Stimulated activated CD8-positive, alpha-beta memory T cell treated with anti-CD3 and anti-CD28 coated beads, Interleukin-12 subunit alpha, Interleukin-12 subunit beta, amount 100 ng/mL, for 1 hour (primary cell): ENCODE measurements at places on chromosomes 6 and 20.

DNA sequence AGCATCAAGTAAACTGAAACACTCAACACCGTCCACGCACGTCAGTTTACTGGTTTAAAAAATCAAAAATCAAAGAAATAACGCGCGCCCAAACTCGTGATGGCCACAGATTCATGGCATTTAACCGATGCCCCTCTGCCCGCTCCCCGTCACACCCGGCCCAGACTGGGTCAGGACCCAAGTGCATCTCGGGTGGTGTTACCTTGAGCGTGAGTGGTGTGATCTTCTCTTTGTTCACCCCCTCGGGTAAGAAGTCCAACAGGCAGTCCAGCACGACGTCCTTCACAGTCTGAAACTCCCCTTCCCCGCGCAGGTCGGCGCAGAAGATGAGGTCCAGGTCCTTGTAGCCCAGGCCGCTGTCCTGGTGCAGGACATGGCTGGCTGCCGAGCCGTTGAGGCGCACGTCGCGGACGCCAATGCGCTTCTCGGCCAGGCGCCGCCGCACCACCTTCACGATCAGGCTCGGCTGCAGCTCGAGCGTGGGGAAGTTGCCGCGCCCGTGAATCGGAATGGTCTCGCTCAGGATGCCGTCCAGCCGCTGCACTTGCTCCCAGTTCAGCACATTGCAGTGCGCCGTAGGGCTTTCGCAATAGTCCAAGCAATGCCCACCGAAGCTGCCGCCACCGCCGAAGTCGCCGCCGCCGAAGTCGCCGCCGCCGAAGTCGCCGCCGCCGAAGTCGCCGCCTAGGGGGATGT is 945 bp downstream of the TENT5A start:
- DNase-seq, result no peak

DNA sequence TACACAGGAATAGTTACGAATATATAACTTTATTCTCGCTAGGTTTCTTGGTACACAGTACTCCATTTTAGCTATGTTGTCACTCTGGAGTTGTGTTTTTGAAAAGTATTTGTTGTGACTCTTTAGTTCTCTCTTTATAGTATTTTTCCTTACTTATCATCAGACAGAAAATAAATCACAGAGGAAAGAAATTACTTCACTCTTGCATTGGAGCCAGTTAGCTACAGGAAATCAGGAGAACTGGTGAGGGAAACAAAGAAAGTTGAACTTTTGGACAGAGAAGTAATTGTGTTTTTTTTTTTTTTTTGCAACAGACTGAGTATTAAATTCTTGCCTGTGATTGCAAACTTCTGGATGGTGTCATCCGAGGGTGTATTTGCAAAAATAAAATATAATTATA is 33.9 kb downstream of the DSE start:
- no peak for DNase-seq

GRCh38 chr6:146594495-146594894 is 4.3 kb upstream of the ADGB start:
- no peak for DNase-seq

DNA sequence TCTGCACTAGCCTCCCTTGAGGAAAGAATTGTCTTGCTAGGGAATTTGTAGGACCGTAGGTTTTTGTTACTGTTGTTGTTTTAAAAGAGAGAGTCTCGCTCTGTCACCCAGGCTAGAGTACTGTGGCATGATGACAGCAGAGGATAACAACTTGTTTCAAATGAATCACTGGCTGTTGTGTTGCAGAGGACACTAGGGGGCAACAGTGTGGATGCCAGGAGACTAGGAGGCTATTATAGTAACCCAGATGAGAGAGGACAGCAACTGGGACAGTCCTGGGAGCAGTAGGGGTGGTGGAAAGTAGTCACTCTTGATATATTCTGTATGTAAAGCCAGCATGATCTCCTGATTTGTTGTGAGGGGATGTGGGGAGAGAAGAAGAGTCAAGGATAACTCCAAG is 41.8 kb upstream of the LAMA4 start:
- no peak for DNase-seq

DNA sequence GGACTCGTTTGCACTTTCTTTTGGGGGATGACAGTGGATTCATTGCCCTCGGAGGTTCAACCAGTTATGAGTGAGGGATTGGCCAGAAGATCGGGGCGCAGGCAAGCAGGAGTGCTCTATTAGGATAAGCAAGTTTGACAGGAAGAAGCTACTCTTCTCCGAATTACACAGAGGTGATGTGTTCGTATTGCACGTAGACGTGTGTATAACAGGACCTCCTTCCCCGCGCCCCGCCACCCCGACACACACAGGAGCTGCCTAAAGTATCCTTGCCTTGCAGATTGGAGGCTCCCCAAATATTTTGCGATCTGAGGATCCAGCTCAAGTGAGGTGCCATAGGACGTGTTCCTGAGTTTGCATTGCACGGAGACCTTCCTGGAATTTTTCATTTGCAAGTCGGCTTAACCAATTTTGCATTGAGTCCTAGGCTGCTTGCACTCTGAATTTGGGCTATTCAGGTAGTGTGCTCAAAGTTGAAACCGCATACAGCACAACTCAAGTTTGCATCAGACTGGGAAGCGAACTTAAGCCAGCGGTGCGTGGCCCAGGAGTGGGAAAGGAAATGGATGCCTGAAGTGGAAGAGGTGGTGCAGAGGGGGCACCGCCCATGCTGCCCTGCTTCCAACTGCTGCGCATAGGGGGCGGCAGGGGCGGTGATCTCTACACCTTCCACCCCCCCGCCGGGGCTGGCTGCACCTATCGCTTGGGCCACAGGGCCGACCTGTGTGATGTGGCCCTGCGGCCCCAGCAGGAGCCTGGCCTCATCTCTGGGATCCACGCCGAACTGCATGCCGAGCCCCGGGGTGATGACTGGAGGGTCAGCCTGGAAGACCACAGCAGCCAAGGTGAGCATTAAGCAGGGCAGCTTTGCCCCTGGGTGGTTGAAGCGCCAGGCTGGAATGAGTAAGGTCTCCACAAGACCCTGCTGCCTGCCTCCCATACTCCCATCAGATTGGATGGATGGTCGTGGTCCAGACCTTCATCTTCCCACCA is 770 bp downstream of the TCF19 start:
- no peak for DNase-seq

DNA sequence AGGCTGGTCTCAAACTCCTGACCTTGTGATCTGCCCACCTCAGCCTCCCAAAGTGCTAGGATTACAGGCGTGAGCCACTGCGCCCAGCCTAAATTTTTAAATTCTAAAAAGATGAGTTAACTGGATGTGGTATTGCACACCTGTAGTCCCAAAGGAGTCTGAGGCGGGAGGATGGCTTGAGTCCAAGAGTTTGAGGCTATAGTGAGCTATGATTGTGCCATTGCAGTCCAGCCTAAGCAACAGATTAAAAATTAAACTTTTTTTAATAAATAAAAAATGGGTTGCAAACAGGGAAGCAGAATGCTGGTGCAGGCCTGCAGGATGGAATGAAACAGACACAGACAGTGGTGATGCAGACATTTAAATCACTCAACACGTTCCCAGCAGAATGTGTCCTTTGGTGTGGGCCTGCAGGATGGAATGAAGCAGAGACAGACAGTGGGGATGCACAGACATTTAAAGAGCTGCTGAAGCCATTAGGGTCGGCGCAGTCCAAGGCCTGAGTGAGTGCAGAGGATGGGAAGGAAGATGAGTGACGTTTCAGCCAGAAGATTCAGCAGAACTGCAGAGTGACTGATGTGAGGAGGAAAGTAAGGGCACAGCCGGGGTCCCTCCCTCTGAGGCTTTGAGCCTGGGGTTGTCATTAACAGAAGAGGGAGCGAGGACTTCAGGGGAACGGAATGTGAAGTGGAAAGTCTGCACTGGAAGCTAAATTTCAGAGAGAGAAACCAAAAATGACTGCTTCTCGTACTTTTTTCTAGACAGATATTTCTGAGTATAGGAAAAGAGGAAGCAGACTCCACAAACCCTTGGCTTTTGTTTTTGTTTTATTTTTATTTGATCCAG is 117.5 kb downstream of the RIN2 start:
- no peak for DNase-seq

GRCh38 chr6:107056796-107057195 is 28.8 kb downstream of the MTRES1 start:
- no peak for DNase-seq

GRCh38 chr6:135983718-135984343 is 132.3 kb downstream of the PDE7B start:
- no peak for DNase-seq

DNA sequence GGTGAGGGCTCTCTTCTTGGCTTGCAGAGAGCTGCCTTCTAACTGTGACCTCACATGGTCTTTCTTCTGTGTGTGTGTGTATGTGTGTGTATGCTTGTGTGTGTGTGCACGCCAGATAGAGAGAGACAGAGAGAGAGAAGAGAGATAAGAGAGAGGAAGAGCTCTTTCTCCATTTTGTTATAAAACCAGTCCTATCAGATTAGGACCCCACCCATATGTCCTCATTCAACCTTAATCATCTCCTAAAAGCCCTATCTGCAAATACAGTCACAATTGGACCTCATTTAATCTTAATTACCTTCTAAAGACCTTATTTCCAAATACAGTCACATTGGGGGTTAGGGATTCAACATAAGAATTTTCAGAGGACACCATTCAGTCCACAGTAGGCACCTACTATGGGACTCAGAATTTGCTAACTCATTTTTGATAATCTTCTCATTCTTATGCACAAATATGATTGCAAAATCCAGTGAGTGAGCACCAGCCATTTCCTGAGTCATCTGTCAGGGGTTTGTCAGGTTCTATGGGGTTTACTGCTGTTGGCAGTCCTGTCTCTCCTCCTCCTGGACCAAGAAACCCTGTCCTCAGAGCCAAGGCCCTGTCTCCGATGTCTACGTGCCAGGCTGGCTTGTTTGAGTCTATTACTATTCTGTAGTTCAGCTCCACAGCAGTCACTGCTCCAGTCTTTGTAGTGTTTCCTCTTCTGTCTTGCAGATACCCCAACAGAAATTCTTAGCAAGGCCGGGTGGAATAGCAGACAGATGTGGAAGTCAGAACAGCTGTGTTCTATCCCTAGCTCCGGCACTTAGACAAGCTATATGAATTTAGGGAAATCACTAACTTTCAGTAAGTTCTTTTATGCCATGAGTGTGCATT is 59.0 kb upstream of the FAM184A start:
- DNase-seq, result no peak

DNA sequence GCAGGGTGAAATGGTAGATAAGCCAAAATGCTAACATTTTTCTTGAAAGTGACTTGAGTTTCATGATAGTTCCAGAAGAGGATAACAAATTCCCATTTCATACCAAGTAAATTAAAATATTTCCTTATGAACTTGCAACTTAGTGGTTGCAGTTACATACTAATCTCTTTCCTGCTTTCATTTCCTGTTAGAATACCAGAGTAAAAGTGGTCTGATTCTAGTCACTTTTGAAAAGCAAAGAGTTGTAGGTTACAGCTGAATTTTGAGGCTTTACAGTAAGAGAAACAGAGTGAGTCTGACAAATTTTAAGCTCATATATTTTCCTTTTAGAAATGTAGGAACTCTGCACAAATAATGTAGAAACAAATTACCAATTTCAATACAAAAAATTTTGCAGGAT is 117.4 kb downstream of the ZFAND3 start:
- DNase-seq, result no peak

DNA sequence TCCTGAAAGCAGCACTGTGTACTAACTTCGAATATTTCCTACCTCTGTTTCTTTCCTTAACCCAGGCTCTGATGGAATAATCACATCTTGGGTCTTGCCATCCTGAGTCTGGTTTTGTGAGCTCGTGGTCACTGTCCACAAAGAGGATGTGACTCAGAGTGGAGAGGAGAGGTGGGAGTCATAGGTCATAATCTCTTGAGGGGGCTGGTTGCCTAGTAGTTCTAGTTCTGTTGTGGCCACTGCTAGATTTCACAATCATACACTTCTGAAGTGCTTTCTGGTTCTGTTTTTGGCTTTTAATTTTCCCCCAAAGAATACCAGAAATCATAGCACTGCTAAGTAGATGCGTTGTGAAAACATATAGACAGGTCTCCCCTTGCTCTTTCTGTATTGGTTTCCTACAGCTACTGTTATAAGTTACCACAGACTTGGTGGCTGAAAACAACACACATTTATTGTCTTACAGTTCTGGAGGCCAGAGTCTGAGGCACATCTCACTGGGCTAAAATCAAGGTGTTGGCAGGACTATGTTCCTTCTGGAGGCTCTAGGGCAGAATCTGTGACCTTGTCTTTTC is 102.8 kb downstream of the NRSN1 start:
- no peak for DNase-seq

DNA sequence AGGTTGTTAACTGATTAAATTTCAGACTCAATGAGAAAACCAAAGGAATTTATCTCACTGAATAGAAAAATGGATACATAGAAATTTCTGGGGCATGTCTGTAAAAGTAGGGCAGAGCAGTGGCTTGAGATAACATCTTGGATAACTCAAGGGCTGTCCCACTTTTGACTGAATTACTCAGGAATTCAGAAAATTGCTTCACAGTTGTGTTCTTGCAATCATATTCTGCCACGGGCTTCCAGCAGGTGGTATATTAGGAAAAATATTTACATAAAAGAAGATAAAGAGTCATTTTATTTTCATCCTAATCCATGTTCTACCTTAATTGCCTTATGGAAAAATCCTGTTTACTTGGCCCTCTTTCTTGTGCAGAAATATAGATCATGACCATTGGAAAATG is 156.4 kb upstream of the AKIRIN2 start:
- no peak for DNase-seq

GRCh38 chr6:132830334-132830751 is 16.0 kb downstream of the RPS12 start:
- DNase-seq, result no peak

GRCh38 chr6:132764370-132764769 is 6.7 kb upstream of the VNN2 start:
- DNase-seq, result no peak

- no peak for DNase-seq
Observed at GRCh38 chr6:154230910-154231595, 125.5 kb downstream of the IPCEF1 start.

- DNase-seq, result no peak
Observed at GRCh38 chr20:57795977-57796560, 86.3 kb upstream of the PMEPA1 start.

DNA sequence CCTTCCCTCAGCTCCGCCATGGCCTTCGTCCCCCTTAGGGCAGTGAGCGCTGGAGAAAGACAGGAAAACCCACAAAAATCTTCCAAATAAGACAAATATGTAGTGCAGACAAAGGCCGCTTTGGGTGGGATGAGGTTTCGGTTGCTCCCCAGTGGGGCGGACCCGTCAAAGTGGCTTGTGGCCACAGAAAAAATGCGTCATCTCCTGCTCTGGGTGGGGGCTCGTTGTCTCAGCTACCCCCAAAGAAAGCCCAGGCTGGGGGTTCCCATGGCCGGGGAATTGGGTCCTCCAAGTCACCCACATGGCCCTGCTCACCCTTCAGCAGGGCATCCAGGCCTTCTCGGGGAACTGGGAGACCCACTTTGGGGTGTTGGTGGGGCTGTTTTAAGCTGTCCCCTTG is 21.9 kb upstream of the SCUBE3 start:
- DNase-seq, result no peak

DNA sequence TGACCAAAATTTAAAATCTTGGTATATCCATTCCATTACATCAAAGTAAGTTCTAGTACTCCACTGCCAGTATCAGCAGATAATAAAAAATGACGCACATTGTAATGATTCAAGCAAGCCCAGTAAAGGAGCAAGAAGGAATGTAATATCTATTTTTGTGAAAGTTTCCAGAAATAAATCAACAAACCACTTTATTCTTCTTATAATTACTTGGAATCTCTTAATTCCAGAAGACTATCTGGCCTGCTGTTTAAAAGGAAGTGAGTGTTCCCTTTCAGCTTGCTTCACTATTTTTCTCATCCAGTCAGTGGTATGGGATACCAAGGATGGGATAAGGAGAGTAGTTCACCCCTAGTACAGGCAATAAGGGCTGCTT is 42.2 kb upstream of the DSE start:
- no peak for DNase-seq
